Fibroblast of skin of left quadriceps (primary cell): ENCODE measurements at places on chromosomes 7 and 10.

DNA sequence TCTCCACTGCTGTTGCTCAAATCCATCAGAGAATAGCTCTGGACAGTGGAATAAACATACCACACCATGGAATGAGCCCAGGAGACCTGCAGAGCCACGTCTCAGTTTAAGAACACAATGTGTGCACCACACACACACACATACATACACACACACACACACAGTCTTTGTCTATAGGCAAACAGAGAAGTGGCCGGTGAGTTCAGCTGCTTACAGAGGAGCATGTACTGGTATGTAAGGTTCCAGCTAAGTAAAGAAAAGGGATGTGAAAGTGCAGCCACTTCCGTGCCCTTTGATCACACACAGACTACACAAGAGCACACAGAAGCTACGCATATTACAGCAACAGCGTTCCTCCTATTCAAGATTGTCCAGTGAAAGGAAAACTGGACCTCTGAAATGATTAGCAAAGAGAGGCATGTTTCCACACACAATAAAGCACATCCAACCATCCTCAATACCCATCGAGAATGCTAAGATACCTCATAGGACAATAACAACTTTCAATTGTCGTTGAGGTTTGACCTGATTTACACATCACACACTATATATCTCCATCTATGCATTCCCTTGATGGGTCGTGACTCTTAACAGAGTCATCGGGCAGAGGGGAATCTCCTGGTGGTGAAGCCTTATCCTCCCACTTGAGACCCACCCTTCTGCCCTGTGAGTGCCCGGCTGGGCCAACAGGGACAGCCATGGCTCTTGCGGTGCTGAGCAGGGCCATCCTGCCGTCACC lies 23.6 kb downstream of the SLC35B4 start:
- no peak for DNase-seq

GRCh38 chr10:5503477-5503835 lies 4.1 kb upstream of the CALML5 start:
- DNase-seq: no peak

- DNase-seq: no peak
These were observed 30.9 kb upstream of the PDLIM1 start for GRCh38 chr10:95321554-95322301.

GRCh38 chr7:86592185-86592584 lies 51.5 kb upstream of the GRM3 start:
- no peak for DNase-seq

GRCh38 chr7:22219739-22220493 lies 137.0 kb downstream of the RAPGEF5 start:
- DNase-seq: no peak

DNA sequence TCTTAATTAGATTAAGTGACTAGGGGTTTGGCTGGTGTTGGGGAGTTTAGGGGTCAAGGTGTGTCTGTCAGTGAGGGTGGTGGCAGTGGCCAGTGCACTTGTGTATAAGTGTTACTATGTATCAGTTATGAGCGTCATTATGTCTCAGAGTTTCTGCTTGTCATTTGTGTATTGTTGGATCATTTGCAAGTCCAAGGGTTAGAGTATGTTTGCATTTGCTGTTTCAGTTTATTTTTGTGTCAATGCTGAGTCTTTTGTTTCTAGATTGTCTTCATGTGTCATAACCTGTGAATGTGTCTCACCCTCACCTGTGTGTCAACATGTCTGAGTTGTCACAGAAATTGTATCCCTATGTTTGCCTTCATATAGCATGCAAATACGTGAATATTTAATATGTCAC lies 97.5 kb upstream of the PAX2 start:
- DNase-seq: no peak

DNA sequence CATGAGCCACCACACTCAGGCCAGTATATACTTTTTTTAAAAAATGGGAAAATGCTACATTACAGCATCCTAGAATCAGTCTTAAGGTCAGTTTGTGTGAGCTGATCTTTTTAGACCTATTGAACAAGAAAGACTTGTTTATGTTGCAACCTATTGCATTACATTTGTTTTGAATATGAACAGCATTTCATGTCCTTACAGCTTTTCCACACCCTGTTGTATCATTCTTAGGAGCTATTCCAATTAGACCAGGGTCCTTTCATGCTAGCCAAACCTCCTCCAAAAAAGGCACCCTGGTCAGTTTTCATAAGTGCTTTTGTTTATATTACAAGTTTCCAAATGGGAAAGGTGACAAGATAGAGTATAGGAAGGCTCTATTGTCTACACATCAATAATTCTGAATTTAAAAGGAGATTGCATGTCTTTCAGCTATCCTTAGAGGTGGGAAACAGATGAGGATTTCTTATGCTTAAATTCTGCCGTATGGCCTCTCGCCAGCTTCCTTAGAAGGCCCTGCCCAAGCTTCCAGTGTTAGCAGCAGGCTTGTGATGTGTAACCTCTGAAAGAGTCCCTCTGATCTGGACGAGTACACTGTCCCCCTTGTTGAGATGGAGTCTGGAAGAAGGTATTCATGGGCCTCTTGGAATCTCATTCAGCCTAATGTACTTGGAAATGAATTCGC lies 171.9 kb downstream of the OTUD1 start:
- no peak for DNase-seq

DNA sequence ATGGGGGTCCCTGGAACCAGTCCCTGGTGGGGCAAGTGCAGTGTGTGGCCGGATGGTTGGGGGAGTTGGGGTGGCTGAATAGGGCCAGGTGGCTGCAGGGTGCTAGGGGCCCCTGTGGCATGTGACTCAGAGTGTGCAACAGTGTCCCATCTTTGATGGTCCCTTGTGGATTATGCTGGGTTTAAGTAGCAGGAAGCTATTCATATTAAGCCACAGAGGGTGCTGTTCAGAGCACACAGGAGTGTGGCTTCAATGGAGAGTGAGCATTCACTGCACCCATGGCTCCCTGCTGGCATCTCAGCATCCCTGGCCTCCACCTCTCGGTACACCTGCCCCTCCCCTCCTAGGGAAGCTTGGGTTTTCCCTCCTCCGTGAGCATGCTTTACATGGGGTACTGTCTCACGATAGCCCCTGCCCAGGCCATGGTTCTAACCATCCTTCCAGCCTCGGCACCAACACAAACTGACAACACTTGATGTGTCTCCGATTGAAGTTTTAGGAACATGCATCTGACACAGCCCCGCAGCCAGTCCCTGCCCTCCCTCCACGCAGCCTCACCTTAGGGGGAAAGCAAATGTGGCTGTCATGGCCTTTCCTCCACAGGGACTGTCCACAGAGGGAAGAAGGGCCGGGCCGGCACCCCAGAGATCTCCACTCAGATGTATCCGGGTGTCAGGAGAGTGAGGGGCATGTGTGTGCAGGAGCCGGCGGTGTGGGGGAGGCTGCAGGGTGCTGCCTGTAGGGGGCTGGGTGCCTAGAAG lies 30.4 kb upstream of the PPIF start:
- no peak for DNase-seq

DNA sequence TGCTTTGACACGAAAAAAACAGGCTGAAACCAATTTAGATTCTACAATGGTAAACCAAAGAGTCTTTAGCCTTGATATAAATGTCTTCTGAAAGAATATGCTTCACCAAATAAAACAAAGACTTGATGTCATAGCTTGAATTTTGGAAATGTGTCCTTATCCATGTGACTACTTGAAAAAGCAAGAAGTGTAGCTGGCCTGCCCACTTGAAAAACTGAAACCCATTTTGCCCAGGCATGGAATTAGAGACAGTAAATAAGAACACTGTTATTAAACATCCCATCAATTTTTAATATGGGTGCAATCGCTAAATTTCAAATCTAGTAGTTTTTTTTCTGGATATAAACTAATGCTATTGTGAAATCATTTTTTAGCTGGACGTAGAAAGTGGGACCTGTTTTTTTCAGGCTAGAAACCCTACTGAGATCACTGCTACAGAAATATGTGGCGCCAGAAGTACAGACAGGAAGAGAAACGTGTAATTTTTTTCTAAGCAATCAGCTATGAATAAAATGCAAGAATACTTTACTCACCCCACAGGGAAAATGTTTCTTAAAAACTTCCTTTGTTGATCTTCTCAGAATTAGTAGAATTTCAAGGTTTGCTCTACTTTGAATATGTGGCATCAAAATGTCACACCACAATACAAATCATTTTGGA lies 56.7 kb downstream of the PIP4K2A start:
- DNase-seq: no peak

GRCh38 chr10:130363051-130363450 lies 226.9 kb downstream of the GLRX3 start:
- DNase-seq: no peak

- no peak for DNase-seq
These were observed 115.4 kb downstream of the ZMIZ1 start for GRCh38 chr10:79184145-79184625.

DNA sequence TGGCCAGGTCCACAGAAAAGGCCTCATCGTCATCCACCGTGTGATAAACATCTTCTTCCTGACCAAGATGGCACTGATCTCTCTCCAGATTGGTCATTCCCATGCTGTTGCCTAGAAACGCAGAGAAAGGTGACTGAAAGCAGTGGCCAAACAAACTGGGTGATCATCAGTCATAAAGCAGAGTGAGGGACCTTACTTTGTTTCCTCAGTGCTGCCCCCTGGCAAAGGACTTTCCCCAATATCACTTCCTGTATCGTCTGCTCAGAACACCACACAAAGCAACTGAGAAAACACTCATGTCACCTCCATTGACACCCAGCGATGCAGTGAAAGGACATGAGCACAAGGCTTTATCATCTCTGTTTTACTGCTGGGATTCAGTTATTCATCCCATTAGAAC lies 40.0 kb upstream of the TM9SF3 start:
- DNase-seq: no peak

- DNase-seq: no peak
These were observed 12.3 kb upstream of the GATA3 start for GRCh38 chr10:8041992-8042720.

DNA sequence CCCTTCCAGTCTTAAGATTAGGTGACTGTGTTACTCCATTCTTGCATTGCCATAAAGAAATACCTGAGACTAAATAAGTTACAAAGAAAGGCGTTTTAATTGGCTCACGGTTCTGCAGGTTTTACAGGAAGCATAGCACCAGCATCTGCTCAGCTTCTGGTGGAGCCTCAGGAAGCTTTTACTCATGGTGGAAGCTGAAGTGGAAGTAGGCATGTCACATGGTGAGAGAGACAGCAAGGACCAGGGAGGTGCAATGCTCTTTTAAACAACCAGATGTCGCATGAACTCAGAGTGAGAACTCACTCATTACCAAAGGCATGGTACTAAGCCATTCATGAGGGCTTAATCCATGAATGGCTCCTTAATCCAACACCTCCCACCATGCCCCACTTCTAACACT lies 34.0 kb upstream of the TMEM273 start:
- no peak for DNase-seq

- peak; percentile 87 for DNase-seq
These were observed 13.3 kb upstream of the DDIT4 start for GRCh38 chr10:72260239-72260975.

- DNase-seq: no peak
These were observed 78.2 kb upstream of the CHST15 start for GRCh38 chr10:124171561-124171960.

GRCh38 chr7:20019757-20020432 lies 197.3 kb downstream of the MACC1 start:
- no peak for DNase-seq

DNA sequence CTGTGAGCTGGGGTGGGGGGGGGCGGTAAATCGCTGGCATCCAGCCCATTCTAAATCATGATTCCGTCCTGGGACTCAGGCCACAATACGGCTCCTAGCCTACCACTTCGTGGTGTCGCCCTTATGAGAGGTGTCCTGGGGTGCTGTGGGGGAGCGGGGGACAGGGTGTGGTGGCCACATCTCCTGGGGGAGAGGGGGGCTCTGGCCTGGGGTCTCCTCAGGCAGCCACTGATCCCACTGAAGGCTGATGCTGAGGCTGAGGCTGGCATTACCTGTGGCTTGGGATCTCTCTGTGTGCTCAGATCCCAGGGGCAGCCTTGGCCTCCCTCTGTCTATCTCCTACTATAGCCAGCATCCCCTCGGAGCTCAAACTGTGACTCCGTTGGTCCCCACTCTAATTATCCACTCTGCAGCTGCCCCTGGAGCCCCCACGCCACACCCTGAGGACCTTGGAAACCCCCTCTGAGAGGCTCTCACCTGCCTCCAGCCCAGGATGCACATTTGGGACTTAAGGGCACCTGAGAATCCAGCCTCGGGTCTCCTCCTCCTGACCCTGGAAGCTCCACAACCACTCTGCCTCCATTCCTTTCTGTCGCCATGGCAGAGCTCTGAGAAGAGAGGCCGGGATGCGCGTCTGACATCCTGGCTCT lies 249.3 kb upstream of the TCERG1L start:
- no peak for DNase-seq

DNA sequence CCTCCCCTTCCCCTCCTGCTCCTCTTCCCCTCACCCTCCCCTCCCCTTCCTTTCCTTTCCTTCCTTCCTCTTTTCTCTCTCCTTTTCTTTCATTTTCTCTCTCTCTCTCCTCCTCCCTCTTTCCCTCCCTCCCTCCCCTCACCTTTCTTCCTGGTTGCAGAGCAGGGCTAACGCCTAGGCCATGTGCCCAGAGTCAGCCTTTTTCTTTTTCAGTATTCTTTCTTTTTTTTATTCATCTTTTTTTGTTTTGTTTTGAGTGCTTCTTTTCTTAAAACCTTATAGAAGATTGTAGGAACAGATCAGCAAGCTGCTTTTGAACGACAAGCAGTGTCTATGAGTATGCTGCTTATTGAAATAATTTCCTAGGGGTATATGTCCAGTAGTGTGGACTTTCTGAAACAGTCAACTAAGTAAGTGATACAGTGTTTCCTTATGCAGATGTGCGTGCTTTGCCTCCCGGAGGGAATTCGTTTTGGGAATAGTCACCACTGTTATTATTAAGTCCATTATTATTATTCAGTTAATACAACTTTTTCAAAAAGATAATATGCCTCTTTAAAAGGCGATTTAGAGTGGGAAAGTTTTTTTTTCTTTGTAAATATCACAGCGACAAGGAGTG lies 219.2 kb downstream of the CAMK1D start:
- no peak for DNase-seq

- DNase-seq: no peak
These were observed 40.1 kb downstream of the SNX10 start for GRCh38 chr7:26331789-26332188.

DNA sequence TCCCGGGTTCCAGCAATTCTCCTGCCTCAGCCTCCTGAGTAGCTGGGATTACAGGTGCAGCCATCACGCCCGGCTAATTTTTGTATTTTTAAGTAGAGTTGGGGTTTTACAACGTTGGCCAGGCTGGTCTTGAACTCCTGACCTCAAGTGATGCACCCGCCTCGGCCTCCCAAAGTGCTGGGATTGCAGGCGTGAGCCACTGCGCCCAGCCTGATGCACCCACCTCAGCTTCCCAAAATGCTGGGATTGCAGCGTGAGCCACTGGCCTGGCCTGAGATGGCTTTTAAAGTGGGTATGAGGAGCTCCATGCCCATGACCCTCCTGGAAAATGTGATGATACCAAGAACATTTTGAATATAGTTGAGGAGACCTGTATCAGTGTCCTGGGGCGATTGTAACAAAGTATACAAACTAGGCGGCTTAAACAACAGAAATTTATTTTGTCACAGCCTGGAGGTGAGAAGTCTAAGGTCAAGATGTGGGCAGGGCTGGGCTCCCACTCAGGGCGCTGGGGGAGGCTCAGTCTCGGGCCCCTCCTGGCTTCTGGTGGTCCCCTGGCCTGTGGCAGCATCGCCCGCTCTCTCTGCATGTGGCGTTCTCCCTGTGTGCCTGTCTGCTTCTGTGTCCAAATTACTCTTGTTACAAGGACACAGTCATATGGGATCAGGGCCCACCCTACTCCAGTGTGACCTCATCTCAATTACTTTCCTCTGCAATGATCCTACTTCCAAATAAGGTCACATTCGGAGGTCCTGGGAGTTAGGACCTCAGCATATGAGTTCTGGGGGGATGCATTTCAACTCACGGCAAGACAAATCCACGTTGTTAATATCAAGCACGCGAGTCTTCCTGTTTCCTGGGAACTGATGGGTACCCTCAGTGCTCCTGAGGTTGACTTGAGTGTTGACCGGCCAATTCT lies 108.8 kb downstream of the ACTR3B start:
- DNase-seq: no peak
